ENCODE measurements at places on chromosomes 5 and 9.

DNA sequence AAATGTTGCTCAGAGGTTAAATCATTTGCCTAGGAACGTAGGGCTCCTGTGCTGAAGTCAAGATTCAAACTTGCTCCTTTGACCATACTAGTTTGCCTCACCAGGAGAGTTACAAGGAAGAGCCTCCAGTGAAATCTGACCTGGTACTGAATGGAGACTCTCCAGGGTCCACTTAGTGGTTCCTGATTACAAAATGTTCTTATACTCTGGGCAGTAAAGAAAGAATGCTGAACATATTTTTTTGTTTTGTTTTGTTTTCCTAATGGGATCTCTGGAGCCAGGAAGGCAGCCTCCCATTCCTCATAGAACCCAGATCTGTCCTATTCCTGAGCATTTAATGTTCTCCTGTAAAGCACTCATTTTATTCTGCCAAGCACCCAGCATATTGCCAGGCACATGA is 256.5 kb upstream of the CLINT1 start:
- no peak for DNase-seq

- DNase-seq: no peak
Observed at GRCh38 chr9:5514617-5515260, 4.4 kb downstream of the PDCD1LG2 start.

GRCh38 chr9:112334432-112334841 is 1.0 kb upstream of the PTBP3 start:
- DNase-seq: no peak

DNA sequence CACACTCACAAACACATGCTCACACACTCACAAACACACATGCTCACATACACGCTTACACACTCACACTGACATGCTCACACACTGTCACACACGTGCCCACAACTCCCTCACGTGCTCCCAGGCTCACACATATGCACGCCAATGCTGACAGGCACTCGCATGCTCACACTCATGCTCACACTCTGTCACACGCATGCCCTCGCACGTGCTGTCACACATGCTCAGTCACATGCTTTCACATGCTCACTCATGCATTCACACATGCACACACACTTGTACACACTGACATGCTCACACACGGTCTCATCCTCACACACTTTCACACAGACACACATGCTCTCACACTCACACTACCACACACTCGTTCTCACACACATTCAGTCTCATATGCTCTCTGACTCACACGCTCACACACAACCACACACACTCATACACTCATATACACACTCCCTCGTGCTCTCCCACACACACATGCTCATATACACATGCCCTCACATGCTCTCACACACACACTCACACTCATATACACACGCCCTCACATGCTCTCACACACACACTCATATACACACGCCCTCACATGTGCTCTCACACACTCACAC is 10.3 kb downstream of the CCDC187 start:
- no peak for DNase-seq

- no peak for DNase-seq
Observed at GRCh38 chr9:91166796-91167366, 194.8 kb downstream of the AUH start.

DNA sequence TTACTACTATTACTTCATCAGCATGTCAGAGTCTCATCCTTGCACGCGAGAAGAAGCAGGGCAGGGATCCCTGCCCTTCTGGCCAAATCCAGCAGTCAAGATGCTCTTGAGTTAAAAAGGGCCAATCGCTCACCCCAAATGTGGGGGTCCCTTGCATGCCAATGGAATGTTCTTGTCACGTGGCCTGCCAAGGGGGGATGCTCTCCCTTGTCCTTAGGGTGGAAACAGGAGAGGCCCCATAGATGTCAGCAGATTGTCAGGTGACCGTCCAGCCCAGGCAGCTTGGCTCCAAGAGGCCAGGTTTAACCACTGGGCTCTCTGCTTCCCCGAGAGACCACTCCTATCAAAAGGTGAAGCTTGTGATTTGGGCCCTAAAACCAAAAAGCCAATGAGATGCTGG is 25.3 kb upstream of the DUSP1 start:
- DNase-seq: no peak

- DNase-seq: peak; percentile 72
Observed at GRCh38 chr9:33151007-33151557, 16.1 kb downstream of the B4GALT1 start.

DNA sequence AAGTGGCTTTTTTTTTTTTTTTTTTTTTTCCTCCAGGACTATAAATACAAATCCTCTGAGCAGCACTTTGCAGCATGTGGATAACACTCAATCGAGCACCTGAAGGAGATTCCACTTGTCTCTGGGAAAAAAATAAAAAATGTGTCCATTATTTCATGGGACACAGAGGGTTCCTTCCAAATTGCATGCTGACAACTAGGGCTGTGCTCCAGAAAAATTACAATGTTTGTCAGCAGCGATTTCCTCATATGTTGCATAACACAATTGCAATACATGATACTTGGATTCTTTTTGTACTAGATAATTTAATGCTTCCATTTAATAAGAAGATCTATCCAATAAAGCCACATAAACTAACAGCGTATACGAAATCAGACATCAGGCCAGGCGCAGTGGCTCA is 84.4 kb downstream of the CDH18 start:
- DNase-seq: no peak

DNA sequence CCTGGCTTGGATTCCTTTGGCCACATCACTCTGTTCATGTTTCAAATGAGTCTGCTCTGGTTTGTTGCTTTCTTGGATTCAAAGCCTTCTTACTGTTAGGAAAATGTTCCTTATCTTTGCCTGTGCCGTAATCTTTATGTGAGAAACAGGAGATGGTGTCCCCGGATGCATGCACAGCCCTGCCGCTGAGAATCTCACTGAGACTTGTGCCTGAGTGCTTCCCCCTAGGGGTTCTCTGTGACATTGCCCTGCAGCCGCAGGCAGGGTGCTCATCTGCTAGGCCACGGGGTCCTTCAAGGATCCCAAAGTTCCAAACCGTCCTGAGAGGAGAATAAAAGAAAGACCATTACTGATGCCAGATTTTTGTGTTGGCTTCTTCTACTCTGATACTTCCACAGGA is 81.4 kb upstream of the ANKRD55 start:
- DNase-seq: no peak

- DNase-seq: peak; percentile 20
Observed at GRCh38 chr5:100595152-100595811, 60.1 kb downstream of the FAM174A start.

GRCh38 chr5:58505971-58506640 is 14.9 kb downstream of the GAPT start:
- DNase-seq: no peak

GRCh38 chr5:76326577-76327302 is 76.3 kb upstream of the IQGAP2 start:
- DNase-seq: no peak

- DNase-seq: no peak
Observed at GRCh38 chr9:90803860-90804593, 2.4 kb downstream of the SYK start.

- no peak for DNase-seq
Observed at GRCh38 chr9:17319864-17320263, 185.0 kb downstream of the CNTLN start.

DNA sequence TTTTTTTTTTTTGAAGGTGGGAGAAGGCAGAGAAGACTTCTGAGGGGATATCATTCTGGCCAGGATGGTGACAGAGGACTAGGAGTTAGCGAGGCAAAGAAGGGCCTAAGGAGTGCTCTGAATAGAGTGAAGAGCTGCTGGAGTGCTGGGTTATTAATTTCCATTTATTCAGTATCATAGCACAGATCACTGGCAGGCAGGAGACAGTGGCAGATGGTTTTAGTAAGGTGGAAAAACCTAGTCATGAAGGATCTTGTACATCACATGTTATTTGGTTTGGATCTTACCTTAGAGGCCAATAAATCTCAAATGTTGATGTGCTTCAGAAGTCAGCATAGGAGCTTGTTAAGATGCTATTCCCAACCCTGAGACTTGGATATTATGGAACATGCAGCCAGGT is 165.5 kb downstream of the TTLL11 start:
- DNase-seq: no peak

- no peak for DNase-seq
Observed at GRCh38 chr5:78367318-78367991, 7.0 kb downstream of the SCAMP1 start.

- DNase-seq: peak; percentile 60
Observed at GRCh38 chr5:10601246-10602030, 37.6 kb downstream of the ANKRD33B start.

GRCh38 chr9:132007371-132008025 is 72.2 kb downstream of the MED27 start:
- no peak for DNase-seq

- no peak for DNase-seq
Observed at GRCh38 chr5:116301110-116301509, 216.3 kb downstream of the COMMD10 start.

DNA sequence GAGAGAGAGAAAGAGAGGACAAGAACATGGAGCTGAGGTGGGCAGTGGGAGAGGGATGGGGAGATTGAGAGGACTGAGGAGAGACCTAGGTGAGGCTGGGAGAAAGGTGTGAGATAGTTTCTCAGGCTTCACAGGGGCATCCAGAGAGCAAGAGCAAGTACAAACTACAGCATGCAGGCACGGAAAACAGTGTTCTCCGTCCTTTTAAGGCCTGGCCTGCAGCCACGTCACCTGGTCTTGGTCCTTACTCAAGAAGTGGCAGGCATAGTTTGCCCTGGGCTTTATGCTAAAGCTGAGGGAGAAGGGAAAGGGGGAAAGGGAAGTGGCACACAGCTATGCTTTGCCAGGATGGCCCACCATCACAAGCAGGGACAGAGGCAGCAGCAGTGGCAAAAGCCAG is 65.7 kb downstream of the SIL1 start:
- no peak for DNase-seq

DNA sequence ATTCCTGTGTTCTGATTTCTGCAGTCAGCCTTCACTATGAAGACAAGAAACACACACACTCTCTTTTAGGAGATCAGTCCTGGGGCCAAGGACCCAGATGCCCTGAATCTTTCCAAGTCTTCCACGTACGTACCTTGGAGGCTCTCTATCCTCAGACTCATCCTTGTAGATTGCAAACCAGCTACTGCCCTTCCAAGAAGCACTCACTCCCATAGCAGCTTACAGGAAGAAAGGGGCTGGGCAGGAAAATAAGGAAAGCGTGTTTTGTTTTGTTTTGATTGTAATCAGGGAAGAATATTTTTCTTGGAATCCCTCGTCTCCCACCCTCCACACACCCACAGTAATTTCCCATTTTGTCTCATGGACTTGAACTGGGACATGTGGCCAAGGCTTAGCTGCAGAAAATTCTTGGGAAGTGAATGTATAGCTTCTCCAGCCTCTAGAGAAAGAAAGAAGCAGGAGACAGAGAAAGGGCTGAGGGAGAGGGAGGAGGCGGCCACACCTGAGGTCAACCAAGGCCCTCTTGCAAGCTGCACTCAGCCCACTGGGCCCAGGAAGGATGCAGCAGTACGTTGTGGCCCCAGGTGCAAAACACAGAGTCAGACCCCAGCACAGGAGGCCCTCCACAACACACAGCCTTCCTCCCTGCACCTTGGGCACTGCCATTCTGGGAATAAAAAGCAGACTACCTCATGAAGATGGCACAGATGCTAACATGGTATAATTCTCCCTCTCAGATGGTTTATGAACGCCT is 29.9 kb downstream of the IRX2 start:
- no peak for DNase-seq

GRCh38 chr9:126205845-126206498 is 120.7 kb upstream of the MVB12B start:
- no peak for DNase-seq

- DNase-seq: no peak
Observed at GRCh38 chr5:74877624-74878304, 11.6 kb upstream of the FAM169A start.

DNA sequence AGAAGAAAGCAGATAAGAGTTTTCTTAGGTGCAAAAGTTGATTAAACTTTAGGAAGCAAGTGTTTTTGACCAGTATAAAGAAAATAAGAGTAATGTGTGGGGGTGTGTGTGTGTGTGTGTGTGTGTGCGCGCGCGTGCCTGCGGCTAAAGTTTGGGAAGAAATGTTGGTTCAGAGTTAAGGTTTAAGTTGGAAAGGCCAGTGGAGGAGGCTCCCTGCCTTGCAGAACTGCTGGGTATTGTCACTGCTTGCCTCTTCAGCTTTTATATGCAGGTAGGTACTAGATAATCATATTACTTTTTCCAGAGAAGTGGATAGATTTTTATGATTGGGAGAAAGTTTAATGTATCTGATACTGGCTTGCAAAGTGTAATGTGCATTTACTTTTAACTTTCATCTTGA is 2.0 kb downstream of the PIK3R1 start:
- DNase-seq: no peak

DNA sequence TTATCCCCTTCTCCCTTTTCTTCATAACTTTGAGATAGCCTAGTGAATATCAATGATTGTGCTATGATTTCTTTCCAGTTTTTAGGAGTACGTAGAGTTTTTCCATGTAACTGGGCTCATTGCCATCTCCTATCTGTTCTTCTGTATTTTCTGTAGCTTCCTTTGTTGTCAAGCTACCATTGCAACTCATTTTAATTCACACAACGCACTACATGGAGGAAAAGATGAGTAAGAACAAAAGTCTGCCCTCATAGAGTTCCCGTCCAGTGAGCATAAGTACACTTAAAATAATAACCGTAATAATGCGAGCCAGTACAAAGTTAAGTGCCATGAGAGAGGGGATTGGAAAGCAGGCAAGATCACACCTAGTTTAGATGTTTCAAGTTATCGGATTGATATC is 177.7 kb downstream of the PAM start:
- no peak for DNase-seq

DNA sequence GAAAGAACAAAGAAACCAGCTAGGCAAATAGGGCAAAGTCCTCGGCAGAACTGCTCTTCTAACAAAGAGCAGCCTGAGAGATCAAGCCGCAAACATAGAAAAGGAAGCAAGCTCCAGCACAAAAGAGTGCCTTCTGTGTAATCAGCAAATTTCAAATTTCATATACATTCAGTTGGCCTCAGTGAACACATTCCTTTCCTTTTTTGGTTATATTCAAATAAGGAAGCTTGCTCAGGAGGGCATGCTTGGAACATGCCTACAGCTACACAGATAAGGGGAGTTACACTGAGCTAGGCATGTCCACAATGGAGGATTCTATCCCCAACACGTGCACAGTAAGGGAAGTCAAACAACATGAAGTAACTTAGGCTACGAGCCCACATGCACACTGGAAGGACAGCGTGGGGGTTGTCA is 23.4 kb downstream of the IL33 start:
- DNase-seq: no peak

Data from kidney capillary endothelial cell (primary cell).